T-helper 2 cell treated with Interferon-gamma antibody and Interleukin-4, amounts not matched to agents 5 μg/mL and 100 μg/mL, for 36 hours (primary cell): ENCODE measurements at places on chromosomes 6 and 20.

DNA sequence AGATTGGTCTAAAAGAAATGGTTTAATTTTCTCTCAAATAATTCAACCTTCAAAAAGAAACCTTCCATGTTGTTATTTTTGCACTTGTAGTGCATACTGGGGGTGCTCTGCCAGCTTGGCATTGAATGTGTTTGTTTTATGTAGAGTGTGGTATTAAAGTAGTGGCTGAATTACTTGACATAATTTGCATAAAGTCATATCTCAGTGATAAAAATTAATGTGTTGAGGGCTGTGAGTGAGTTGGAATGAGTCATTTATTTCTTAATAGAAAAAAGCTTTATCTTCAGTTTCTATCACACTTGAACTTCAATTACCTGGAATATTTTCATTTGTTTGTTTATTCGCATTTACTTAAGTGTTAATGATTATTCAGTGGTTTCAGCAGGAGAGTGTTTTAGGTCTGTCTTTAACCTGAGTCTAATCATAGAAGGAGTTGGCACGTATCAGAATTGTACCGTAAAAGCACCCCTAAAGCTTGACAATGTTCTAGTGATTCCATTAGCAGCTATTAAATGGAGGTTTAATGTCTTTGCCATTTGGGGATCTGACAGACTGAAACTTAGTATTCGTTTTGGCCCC lies 801.2 kb upstream of the FLRT3 start:
- no peak for DNase-seq

- DNase-seq: no peak
Measured at GRCh38 chr6:1191141-1191630, 120.7 kb upstream of the FOXQ1 start.

DNA sequence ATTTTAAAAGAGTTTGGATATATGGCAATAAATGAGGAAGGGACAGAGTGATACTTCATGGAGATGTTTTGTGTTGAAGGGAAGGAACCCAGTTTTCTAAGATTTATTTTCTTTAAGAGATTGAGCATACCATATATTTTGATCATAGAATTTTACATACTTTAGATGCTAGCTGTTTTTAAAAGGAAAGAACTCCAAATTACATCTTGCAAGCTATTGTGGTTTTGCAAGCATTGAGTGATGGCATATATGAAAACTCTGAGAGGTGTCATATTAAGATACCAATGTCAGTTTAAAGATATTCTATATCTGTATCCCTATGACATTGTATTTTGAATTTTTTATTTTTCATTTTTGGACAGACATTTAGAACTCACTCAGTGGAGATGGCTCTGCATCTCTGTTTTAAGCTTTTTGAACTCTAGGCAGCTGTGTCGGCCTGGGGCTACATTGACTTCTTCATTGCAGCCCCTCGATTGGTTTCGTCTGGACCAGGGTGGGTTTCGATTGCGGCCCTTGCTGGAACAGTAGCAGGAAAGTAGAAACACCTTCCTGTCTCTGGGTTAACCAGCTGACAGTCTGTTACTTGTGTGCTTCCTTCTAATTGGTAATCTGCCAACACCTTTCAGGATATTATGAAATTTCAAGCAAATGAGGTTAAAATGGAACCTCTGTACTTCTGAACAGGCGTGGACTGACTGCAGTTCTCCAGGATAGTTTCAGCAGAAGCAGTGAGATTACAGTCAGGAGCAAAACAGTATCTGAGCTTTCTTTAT lies 14.0 kb downstream of the IGF2R start:
- DNase-seq: no peak

DNA sequence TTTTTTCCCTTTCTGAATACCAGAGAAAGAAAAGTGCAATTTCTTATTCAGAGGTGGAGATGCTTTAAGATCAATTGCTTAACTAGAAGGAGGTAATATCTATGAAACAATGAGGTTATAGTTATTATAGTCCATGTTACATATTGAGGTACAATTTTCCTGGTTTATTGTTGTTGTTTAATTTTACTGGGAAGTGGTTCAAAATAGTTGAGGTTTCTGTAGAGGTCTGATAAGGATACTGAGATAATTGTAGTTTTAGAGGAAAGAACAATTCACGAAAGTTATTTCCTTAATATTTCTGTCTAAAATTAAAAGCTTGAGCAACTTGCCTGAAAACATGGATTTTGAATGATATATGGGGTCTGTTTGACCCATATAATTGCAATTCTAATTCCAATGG lies 51.4 kb downstream of the DOK5 start:
- no peak for DNase-seq

DNA sequence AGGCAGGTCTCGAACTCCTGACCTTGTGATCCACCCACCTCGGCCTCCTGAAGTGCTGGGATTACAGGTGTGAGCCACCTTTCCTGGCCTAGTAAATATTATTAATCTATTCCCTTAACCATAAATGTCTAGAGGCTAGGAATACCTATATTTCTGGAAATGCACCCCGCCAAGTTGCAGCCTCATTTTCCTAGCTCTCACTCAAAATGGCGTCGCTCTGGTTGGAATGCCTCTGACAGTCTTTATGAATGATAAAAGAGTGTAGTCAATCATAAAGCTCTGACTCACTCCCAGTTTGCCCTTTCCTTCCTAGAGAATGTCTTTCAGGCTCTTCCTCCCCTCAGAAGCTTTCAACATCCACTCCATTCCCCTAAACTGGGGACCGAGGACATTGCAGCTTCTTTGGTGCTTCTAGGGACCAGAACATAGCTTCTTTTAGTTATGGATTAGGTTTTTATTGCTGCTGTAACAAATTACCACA lies 14.1 kb upstream of the TRIM26 start:
- no peak for DNase-seq

DNA sequence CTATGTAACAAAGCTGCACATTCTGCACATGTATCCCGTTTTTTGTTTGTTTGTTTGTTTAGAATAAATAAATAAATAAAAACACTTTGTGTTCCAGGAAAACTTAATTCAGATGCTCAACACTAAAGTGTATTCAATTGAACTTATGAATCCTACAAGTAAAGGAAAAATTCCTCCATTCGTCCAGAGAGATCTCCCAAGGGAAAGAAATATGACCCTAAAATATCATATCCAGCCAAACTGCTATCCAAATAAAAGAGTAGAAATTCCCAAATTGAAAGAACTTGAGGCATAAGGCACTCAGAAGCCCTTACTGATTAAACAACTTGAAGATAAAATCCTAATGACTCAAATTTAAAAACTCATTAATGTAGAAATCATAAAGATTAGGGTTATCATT lies 90.4 kb downstream of the MOXD1 start:
- DNase-seq: no peak

GRCh38 chr6:169786349-169786748 lies 34.9 kb downstream of the ERMARD start:
- no peak for DNase-seq

- DNase-seq: no peak
Measured at GRCh38 chr6:168232062-168232461, 87.5 kb downstream of the DACT2 start.

- DNase-seq: no peak
Measured at GRCh38 chr6:120348926-120349325, 985.4 kb downstream of the TBC1D32 start.

GRCh38 chr6:106411643-106412200 lies 51.2 kb downstream of the CRYBG1 start:
- no peak for DNase-seq

DNA sequence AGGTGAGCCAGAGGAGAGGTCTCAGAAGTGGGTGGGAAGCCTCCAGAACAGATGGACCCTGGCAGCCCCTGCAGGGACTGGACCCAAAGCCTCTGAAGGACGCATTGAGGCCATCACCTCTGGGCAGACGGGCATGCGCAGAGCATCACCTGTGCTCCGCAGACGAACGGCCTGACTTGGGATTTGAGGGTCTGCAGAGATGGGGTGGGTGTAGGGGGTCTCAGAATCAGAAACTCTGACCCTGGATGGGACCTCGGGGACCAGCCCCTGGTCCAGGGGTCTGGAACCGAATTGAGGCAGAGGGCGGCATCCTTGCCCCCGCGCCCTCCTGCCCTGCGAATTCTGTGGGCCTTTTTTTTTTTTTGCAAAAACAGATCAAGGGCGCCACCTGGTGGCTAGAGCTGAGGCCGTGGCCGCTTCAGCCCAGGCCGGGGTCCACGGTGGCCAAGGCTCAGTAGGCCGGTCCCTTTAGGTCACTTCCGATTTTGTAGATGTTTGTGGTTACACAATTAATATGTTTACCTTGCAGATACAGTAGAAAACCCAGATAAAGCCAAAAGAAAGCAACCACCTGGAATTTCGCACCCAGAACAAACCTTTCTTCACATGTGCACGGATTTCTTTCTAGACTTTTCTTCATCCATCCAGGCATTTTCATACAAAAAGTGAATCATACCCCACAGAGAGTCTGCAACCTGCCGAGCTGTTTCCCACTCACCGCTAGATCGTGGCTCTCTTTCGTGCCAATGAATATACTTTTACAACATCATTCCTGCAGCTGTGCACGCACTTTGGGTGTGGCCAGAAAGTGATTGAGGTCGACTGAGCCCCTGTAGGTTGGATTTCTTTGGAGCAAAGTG lies 25.9 kb downstream of the ZBP1 start:
- no peak for DNase-seq

DNA sequence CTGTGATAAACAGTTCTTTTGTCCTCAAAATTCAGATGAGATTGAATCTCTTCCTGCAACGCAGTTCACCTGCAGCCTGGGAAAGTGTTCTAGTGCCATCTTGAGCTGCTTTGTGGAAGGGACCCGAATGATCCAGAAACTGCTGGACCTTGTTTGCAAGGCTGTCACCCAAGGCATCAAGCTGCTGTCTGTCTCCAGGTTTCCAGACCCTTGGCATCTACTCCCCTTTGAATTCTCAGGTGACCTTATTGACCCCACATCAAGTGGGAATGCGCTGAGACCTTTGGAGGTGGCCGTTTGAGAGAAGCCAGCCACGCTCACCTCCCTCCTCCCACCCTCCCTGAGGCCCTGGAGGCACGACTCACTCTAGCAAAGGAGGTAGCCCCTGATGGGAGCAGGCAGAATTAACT lies 112.5 kb downstream of the EDN3 start:
- no peak for DNase-seq

GRCh38 chr20:9496155-9496554 lies 18.2 kb upstream of the LAMP5 start:
- DNase-seq: no peak

DNA sequence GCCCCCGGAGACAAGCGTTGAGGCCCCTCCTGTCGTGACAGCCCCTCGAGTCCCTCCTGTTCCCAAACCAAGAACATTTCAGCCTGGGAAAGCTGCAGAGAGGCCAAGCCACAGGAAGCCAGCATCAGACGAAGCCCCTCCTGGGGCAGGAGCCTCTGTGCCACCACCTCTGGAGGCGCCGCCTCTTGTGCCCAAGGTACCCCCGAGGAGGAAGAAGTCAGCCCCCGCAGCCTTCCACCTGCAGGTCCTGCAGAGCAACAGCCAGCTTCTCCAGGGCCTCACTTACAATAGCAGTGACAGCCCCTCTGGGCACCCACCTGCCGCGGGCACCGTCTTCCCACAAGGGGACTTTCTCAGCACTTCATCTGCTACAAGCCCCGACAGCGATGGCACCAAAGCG lies 72.4 kb downstream of the SERAC1 start:
- DNase-seq: no peak

- DNase-seq: no peak
Measured at GRCh38 chr6:114176726-114177125, 166.1 kb downstream of the HS3ST5 start.

DNA sequence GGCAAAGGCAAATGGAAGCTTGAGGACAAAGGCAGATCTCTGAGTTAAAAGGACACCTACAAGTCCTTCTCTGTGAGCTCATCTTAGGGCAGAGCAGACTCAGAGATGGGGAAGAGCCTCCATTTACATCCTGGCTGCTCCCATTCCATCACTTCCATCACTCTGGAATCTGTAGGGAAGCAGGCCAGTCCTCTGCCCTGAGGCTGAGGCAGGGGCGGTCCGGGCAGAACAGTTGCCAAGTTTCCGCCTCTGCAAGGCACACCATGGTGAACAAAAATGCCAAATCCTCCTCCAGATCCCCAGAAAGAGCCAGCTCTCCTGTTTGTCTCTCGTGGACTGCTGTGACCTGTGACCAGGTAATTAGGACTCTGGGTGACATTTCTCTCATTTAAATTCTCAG lies 209.6 kb upstream of the SSTR4 start:
- no peak for DNase-seq

- DNase-seq: no peak
Measured at GRCh38 chr6:40541556-40542174, 45.5 kb downstream of the LRFN2 start.

DNA sequence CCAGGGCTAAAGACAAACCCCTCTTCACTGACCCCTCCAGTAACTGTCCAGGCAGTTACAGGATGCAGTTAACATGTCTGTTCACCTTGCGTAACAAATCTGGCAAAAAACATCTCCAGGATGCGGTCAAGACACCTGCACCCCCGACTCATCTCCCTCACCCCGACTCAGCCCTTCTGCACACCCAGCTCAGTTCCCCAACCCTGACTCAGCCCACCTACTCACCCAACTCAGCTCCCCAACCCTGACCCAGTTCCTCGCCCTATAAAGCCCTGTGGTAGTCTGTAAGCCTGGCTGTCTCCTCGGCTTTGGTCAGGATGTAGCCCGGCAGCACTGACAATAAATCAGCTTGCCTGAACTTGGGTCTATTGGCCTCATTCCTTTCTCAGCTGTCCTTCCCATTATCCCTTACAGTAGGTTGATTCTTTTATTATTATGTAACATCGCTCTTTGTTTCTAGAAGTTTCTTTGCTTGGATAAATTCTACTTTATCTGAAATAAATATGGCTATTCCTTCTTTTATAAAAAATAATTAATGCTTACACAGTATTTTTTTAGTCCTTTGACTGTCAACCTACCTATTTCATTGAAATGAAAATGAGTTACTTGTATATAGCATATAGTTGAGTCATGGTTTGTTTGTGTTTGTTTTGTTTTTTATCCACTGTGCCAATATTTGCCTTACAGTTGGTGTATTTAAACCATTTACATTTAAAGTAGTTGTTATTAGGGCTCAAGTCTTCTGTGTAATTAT lies 12.9 kb upstream of the ADTRP start:
- no peak for DNase-seq

- DNase-seq: no peak
Measured at GRCh38 chr6:166573511-166574216, 12.8 kb downstream of the RAMACL start.

DNA sequence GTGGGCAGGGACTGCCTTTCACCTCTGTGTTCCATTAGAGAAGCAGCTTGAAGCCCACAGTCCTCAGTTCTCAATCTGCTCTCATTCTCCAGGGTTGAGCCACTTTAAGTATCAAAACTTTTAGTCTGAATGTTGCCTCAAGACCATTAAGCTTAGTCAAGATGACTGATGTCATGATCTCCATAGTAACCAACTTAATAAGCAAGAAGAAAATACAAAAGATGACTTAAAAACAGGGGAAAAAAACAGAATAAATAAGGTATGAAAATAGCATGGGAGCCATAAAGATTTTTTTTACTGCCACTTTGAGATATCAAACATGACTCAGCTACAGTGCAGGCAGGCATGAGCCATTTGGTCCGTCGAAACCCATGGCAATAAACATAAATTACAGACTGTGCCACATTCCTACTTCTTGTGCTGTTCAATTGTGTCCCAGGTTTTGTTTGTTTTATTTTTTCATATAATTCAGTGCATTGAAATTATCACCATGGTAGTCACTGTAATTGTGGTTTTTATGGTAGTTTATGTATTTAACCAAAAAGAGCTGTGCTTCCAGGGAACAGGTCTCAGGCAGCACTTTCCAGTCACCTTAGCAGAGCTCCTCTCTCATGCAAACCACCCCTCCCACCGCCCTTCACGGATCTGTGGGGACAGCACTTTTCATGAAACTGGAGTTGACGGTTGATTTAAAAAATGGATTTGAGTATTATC lies 156.5 kb upstream of the INSM1 start:
- no peak for DNase-seq

- DNase-seq: no peak
Measured at GRCh38 chr6:131949620-131949908, 1.6 kb downstream of the CCN2 start.
